Muscle of back (tissue), 13 donors: ENCODE measurements at places on chromosomes 13 and 19. TPM values are rescaled to one million over a fixed set of nuclear protein-coding genes. Genes with fewer than 3 reads are reported as not detected.

DNA sequence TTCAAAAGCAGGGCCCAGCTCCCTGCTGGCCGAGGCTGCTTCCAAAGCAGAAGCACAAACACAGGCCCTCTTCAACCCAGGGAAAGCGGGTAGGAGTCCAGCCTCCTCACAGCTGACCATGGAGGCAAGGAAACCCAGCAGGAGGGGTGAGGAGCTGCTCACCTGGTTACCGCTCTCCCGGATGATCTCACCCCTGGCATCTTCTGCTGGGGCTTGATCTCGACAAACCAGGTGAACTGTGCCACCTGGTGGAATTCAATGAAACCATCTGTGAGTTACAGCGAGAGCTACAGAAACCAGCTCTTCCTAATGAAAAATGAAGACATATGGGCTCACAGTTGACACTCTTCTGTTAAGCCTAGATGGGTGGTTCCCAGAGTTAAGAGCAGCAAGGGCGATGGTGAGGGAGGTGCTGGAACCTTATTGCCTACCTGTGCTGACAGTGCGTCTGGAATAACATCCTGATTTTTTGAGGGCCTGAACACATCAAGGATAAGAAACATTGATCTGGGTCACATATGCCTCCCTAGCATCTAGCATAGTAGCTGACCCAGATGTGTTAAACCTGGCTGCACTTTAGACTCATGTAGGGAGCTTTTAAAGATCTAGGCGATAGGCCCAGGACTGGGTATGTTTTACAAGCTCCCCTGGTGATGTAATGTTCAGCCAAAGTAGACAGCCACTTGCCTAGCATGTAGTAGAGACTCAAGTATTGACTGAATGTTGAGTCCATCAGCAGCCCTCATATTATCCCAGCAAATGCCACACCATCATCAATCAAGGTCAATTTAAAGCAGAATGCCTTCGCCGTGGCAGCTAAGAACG is 6.1 kb downstream of the DHRS12 start:
- DNase-seq = no peak

Gene ZNF844
- 8.1 TPM for polyA plus RNA-seq

Gene LRRC63
- polyA plus RNA-seq = not detected

DNA sequence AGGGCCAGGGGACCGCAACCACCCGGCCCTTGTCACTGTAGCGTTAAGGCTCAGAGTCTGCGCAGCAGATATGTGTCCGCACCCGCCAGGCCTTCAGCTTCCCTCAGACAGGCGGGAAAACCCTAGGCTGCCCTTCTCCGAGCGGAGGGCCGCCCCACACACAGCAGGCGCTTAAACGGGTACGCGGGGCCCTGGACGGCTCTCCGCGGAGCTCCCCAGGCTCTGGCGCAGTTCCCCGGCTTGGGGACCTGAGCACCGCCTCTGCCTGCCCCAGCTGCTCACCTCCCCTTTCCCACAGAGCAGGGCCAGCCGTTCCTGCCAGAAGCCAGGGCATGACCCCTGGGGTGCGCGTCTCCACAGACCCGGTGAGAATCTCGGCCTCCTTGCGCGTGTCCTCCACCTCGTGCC is 593 bp downstream of the ZNF135 start:
- no peak for DNase-seq
